ENCODE measurements at places on chromosomes 6 and 20.

DNA sequence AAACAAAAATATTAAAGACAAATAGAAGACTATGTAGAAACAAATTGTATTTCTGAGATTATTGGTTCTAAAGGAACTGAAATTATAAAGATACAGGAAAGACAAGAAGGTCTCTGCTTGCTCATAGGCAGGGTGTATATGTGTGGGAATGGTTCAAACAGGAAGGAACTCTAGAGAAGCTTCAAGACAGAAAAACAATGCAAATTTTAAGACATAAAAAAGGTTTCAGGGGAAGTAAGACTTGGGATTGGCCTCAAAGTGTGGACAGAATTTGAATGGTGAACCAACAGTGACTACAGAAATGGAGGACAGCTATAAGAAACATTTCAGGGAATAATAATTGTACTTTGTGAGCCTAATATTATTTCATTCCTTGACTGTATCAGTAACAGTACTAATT, 50.3 kb downstream of the OR2B2 start:
- no peak for DNase-seq

DNA sequence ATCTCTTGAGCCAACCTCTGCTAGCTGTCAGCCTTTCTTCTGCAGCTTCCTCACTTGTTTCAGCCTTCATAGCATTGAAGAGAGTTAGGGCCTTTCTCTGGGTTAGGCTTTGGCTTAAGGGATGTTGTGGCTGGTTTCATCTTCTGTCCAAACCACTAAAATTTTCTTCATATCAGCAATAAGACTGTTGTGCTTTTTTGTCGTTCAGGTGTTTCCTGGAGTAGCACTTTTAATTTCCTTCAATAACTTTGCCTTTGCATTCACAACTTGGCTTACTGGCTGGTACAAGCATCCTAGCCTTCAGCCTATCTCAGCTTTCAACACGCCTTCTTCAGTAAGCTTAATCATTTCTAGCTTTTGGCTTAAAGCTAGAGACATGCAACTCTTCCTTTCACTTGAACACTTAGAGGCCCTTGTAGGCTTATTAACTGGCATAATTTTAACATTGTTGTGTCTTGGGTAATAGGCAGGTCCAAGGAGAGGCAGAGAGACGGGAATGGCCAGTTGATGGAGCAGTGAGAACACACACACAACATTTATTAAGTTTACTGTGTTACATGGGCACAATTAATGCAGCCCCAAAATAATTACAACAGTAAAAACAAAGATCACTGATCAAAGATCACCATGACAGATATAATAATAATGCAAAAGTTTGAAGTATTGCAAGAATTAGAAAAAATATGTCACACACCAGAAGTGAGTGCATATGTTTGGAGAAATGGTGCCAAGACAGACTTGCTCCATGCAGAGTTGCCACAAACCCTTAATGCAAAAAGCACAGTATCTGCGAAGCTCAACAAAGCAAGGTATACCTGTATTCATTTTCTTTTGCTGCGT, 98.6 kb downstream of the HIVEP1 start:
- no peak for DNase-seq

DNA sequence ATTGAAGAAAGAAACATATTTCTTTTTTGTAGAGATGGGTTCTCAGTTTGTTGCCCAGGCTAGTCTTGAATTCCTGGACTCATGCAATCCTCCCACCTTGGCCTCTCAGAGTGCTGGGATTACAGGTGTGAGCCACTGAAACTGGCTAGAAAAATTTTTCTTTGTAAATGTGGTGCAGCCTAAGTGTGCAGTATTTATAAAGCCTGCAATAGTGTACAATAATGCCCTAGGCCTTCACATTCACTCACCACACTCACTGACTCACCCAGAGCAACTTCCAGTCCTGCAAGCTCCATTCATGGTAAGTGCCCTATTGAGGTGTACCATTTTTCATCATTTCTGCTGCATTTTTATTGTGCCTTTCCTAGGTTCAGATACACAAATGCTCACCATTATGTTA, 31.4 kb downstream of the NHSL1 start:
- no peak for DNase-seq

GRCh38 chr6:106370639-106371038, 10.1 kb downstream of the CRYBG1 start:
- DNase-seq, result no peak

GRCh38 chr20:21189761-21190523, 64.1 kb downstream of the KIZ start:
- DNase-seq, result no peak

DNA sequence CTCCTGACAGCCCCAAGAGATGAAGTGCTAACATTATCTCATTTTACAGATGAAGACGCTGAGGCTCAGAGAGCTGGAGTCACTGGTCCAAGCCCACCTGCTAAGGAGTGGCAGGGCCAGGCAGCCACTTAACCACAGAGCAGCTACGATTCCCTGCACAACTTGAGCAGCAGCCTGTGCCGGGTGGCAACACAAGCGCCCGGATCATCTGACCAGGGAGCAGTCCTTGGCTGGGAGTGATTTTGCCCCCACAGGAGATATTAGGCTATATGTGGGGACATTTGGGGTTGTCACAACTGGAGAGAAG, 93.2 kb upstream of the PTPN1 start:
- no peak for DNase-seq

DNA sequence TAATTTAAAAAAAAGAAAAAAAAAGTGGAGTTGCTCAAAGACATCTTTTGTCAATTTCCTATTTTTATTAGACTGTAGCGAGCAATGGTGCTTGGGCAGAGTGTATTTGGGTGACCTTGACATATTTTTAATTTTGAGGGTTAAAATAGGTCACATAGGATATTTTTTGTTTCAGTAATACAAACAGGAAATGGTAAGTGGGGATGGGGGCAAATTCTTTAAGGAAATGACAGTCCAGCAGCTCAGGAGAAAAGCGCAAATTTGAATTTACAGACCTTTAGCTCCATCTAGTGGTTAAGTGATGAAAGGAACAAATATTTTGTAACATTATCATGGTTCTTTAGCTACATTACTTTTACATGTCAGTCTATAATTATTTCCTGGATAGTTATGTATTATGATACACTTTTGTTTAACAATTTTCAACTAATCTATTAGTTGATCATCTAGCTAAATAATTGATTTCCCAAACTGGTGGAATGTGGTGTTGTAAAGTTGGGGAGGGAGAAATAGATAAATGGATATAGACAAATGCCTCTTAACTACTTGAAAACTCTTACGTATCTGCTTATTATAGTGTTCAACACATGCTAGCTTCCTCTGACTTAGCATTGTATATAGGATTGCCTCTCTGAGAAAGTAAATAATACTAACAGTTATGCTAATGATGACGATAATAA, 10.0 kb downstream of the CITED2 start:
- DNase-seq, result peak; percentile 51

DNA sequence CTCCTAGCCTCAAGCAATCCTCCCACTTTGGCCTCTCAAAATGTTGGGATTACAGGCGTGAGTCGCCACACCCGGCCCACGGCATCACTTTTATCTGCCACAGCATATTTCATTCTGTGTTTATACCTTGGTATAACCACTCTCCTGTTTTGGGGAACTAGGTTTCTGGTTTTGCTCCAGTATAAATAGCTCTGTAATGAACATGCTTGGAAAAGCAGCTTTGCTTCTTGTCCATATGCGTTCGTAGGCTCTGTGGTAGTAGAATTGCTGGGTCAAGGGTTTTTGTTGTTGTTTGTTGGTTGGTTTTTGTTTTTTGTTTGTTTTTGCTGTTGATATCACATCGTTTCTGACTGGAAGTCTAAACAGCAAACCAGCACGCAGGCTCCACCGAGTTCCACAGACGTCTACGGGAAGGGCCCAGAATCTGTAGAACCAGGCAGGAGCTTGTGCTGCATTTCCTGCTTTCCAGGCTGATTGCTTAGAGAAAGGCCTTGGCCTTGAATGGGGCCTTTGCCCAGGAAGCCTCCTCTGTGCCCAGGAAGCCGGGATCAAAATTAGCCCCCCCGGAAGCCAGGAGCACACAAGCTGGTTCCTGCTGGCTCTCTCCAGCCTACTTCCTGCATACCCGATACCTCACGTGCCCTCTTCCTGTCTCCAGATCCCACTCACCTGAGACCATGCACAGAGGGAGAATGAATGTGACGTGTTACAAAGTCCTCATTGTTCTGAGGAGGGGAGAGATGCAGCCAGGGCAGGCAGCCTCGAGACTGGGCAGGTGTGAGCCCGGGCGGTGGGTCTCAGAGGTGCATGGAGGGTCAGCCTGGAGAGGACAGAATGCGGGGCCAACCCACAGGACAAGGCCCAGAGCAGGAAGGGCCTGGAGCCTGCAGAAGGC, 34.7 kb downstream of the AAR2 start:
- peak; percentile 40 for DNase-seq

DNA sequence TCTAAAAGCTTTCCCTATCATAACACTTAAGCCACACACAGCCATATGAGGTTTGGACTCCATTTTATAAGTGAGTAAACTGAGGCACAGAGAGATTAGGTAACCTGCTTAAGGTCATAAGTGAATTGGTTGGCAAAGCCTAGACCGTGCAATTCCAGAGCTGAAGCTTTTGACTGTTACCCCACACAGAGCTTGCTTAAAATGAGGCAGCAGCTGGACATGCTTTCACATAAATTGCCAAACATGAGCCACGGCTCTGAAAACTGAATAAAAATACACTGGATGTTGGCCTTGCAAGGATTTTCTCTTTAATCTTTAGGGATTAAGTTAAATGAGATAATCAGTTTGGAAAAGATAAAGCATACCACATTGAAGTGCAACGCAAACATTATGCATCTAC, 2.5 kb downstream of the RIPOR2 start:
- DNase-seq, result no peak

DNA sequence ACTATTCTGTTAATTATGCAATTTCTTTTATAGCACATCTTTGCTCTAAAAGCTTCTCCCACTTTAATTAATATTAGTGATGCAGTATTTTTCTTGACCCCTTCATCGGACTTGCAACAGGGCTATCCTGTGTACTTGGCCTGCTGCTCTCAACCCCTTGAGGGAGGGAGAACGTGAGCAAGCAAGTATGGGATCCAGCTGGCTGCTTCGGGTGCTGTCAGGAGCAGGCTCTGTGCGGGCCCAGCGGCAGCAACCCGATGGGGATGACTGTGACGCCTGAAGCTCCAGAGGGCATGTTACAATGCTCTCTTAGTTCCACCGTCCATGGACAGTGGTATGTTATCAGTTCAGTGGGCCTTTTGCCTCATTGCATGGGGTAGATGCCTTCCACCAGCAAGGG, 519.8 kb upstream of the CITED2 start:
- DNase-seq, result no peak
